ENCODE measurements at places on chromosomes 2 and 18.

DNA sequence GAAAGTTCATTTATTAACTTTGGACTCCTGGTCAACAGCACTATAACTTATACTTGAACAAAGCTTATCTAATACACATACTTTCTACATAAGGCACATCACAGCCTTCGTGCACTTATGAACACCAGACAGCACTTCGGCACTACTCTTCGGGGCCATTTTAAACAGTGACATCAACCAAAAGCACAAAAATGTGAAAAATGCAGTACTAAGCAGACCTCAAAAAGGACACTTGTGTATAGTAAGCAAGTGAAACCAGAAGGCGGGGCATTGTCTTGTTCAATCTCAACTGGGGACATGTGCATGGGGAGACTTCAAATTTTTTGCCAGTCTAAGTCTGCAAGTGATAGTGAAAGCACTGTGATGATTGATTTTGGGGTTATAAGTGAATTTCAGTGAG, 163.0 kb downstream of the NCKAP5 start:
- DNase-seq: no peak

GRCh38 chr18:37482433-37482832, 83.2 kb downstream of the CELF4 start:
- DNase-seq: no peak

- no peak for DNase-seq
Observed at GRCh38 chr2:31980674-31981356, 30.0 kb downstream of the MEMO1 start.

GRCh38 chr2:52810460-52810859, 957.1 kb upstream of the CHAC2 start:
- DNase-seq: no peak

- DNase-seq: no peak
Observed at GRCh38 chr2:40658941-40659340, 207.1 kb upstream of the SLC8A1 start.

- DNase-seq: no peak
Observed at GRCh38 chr2:64876137-64876647, 113.0 kb upstream of the SLC1A4 start.

DNA sequence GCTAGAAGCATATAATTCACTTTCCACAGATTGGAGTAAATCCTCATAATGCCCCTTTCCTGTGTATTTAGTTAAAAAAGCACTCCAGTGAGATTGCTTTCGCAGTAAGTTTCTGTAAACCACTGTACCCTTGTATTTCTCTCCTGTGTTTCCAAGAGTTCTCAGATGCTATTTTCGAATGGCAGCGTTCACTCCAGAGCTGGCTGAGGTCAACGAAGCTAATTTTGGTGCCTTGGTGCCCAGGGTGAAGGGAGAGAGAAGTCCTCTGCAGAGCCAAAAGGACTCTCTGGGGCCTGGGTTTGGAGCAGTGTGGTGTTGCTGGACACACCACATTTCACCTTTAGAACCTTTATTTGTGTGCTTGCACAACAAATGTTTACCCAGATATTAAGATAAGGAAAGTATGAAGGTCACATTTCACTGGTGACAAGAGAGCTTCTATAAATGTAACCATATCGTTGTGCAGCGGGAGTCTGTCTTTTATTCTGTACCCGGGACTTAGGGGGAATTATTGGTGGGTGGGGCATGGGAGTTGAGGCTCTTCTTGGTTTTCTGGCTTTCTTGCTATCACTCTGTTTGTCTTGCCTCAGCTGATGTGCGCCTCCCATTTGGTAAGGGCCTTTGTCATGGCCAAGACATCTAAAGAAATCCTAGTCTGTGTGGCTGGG, 9.9 kb downstream of the EPAS1 start:
- DNase-seq: no peak

DNA sequence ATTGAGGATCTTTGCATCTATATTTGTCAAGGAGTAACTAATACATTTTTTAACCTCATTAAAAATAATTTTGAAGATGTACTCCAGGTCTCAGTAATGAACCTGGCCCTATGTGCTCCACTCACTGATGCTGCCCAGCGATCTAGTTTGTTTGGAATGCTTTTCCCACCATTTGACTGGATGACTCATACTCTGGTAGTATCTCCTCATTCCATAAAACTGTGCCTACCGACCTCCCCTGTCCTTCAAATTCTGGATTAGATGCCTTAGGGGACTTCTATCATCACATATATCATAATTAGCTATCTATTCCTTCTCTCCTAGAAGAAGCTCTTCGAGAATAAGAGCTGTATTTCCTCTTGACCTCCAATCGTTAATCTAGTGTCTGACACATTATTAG, 83.8 kb downstream of the FAM117B start:
- DNase-seq: no peak

- DNase-seq: no peak
Observed at GRCh38 chr2:191950132-191950874, 103.4 kb upstream of the CAVIN2 start.

GRCh38 chr2:229715895-229716507, 1.6 kb upstream of the DNER start:
- DNase-seq: no peak

- DNase-seq: no peak
Observed at GRCh38 chr2:101486258-101486701, 11.4 kb upstream of the RFX8 start.

DNA sequence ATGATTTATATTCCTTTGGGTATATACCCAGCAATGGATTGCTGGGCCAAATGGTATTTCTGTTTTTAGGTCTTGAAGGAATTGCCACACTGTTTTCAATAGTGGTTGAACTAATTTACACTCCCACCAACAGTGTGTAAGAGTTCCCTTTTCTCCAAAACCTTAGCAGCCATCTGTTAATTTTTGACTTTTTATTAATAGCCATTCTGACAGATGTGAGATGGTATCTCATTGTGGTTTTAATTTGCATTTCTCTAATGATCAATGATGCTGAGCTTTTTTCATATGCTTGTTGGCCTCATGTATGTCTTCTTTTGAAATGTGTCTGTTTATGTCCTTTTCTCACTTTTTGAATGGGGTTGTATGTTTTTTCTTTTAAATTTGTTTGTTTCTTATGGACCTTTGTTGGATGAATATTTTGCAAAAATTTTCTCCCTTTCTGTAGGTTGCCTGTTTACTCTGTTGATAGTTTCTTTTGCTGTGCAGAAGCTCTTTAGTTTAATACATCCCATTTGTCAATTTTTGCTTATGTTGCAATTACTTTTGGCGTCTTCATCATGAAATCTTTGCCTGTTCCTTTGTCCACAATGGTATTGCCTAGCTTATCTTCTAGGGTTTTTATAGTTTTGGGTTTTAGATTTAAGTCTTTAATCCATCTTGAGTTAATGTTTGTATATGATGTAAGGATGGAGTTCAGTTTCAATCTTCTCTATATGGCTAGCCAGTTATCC, 119.7 kb upstream of the XIRP2 start:
- DNase-seq: no peak

DNA sequence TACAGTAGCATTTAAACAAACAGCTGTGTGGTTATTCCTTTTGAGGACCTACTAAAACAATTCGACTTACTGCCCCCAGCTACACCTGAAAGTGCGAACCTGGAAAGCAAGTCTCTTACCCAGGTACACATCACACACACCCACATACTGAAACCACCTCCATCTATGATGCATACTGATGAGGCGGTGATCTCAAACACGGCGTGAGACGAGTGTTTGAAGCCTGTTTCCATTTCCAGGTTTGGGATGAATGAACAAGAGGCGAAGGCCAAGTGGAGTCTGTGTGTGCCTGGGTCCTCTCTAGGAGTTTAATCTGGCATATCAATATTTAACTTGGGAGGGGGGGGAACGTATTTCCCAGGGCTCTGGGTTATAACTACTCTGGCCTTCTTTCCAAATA, 1.6 kb downstream of the TMEM185B start:
- DNase-seq: no peak

DNA sequence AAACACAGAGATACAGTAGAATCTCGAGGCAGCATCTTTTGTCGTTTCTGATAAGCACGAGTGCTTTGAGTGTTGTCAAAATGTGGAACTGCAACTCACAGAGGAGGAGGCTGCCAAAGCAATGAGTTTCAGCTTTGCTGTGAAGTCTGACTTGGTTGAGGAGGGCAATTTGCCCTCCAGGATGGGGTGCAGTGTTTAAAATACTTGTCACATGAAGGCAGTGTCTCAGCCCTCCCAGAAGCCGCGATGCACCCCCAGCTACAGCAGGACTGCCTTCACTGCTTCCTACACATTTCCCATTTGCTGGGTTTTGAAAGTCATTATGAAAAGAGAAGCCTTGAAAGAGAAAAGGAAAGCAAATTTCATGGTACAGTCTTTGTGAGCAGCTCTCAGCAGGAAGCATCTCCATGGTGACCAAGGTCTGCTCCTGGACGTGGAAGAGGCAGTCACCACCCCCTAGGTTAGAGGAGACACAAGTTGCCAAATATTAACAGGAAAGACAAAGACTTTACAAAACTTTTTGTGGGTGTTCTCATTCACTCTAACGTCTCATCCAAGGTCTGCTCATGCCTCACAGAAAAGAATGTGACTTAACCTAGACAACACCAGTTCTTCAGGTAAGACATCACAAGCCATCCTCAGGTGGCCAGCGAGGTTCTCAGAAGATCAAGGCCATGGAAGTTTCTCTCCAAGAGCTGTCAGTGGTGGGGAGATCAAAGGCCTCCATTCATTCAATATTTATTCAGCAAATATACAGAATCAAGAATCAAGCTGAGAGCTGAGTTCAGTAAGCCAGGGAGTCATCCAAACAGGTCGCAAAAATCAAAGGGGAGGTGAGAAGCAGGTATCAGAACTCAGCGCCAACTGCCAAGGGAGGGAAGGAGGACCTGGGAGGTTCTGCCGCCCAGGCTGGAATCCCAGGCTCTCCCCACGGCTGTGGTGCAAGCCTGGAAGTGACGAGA, 476.0 kb downstream of the EIPR1 start:
- DNase-seq: no peak

DNA sequence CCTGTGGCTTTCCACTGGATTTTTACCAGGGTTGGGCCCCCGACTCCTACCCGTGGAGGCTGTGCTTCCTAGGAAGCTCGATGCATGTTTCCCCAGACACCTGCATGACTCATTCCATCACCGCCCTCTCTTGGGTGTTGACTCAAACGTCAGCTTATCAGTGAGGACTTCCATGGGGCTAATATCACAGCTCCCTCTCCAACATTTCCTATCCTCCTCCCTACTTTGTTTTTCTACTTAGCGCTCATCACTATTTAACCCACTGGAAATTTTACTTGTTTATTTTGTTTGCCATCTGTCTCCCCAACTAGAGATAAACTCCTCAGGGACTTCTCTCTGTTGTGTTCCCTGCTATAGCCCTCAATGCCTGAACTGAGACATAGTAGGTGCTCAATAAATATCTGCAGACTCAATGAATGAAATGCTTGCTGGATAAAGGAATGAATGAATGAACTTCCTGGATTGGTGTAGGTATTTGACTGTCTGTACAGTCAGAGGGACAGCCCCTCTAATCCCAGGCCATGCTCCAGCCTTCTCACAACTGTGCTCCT, 89.7 kb upstream of the MSH2 start:
- DNase-seq: no peak

DNA sequence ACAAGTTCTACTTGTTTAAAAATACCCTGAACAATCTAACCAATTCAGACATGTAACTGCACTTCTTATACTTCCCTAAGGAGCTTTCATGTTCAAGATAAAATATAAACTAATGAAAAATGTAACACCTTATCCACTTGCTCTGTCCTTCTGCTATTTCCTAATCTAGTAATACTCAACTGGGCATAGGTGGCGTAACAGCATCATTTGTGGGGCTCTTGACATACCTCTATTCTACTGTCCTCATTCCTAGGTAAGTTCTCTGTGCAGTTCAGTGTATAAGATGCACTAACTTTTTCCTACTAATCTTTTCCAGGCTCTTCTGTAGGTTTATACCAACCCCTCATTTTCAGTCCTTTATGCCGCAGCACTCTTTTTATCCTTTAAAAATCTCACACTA, 36.7 kb downstream of the PRKD3 start:
- no peak for DNase-seq

GRCh38 chr2:204727368-204727767, 182.1 kb downstream of the PARD3B start:
- no peak for DNase-seq

GRCh38 chr2:9594366-9595054, 36.3 kb downstream of the YWHAQ start:
- DNase-seq: no peak

- no peak for DNase-seq
Observed at GRCh38 chr2:94759211-94759610, 112.0 kb upstream of the TEKT4 start.

DNA sequence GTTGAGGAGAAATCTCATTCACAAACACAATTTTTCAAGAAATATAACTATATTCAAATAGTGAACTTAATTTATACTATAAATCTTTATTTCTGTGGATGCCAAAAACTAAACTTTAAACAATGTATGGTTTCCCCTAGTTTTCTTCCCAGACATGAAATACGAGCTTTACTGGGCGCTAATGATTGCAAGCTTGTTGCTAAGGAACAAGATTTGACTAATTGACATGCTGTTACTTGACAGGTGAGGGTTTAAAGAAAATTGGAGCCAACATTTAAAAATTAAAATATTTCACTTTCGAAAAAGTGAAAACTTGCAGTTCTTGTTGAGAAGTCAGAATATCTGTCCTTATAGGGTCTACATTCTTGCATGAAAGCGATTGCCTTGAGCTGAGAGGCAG, 381.0 kb downstream of the MEIS1 start:
- no peak for DNase-seq

DNA sequence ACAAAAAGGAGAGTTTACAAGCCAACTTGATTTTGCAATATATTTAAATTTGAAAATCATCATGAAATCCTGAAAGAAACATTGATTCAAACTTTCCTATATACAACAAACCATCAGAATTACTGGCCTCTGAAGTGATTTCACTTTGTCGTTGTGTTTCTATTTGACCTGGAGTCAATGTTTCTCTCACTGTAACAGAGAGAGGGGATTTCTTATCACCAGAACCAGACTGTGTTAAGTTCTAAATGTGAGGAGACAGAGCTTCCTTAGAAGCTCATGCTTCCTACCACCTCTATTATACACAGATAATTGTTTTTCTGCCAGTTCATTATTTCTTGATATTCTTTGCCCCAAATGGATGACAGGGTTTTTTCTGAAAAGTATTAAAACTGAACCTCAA, 245.0 kb upstream of the RND3 start:
- DNase-seq: no peak

GRCh38 chr18:14104906-14105748, 27.1 kb downstream of the ZNF519 start:
- DNase-seq: no peak

- DNase-seq: no peak
Observed at GRCh38 chr18:34567857-34568256, 142.2 kb upstream of the DTNA start.

- no peak for DNase-seq
Observed at GRCh38 chr2:229090225-229090624, 180.9 kb downstream of the PID1 start.

Data from psoas muscle (tissue), 8 donors.